Adipocyte (in vitro differentiated cells): ENCODE measurements at places on chromosomes 3 and 15.

- no peak for DNase-seq
These were observed 17.1 kb upstream of the SLC30A4 start for GRCh38 chr15:45539680-45540079.

DNA sequence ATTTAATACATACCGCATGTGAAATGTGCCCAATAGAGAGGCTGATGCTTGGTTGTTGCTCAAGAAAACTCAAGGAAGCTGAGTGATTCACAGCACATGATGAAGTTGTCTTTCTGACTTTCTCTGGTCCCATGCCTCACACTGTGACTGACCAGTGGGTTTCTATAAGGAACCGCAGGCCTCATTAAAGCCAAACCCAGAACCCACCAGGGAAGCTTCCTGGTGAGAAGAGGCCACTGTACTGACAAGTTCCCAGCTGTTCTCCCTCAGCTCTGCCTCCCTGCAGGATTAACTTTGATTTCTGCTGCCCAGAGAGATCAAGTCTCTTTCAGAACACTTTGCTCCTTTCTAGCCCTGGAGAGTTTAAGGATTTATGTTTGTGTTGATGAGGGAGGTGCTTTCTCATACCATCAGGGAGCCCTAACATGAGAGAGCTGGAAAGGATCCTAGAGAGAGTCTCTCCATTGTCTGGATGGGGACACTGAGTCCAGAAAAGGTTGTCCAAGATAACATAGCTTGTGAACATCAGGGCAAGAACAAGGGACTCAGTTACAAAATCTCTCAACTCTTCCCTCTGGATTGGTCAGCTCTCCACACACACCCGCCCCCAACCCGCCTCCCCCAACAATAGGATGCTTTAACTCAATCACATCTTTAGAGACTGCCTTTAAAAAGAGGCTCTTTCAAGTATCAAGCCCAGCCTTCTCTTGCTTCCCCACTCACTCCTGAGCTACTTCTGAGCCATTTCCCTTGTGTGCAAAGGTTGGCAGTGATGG, 303.2 kb upstream of the TLE3 start:
- DNase-seq: no peak

GRCh38 chr3:113153499-113154107, 57.8 kb upstream of the BOC start:
- peak; percentile 16 for DNase-seq

DNA sequence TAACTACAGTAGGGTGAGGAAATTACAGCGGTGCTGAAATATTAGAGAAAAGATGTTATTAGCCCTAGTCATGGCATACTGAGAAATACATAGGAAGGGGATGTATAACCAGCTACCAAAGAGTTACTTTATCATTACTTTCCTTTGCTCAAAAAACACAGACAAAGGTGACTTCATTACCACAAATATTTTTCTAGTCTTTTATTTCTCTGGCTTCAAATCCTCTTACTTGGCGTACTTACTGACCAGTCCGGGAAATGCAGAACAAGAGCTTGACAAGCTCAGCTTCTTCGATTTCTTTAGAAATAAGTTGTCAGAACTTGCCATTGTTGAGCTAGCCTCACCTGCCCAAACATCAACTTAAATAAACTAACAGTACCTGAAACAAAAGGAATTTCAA, 142.1 kb upstream of the TMCO5A start:
- no peak for DNase-seq

GRCh38 chr15:67680641-67681040, 138.1 kb downstream of the MAP2K5 start:
- peak; percentile 51 for DNase-seq

DNA sequence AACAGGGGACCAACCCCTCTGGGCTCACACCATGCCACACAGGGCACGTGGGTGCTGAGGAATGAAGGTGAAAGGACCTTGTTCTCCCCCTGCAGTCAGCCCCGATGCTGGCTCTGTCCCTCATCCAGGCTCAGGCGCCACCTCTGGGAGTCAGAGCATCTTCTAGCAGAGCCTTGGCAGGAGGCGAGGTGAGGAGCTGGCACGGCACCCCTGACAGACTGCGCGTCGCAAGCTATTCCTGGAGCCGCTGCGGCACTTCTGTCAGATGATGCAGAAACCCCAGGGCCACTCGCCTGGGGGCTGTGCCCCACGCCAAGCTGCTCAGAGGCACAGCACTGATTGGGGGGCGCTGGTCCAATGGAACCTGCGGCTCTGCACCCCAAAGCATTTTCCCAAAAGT, 62.0 kb downstream of the MGLL start:
- DNase-seq: no peak

DNA sequence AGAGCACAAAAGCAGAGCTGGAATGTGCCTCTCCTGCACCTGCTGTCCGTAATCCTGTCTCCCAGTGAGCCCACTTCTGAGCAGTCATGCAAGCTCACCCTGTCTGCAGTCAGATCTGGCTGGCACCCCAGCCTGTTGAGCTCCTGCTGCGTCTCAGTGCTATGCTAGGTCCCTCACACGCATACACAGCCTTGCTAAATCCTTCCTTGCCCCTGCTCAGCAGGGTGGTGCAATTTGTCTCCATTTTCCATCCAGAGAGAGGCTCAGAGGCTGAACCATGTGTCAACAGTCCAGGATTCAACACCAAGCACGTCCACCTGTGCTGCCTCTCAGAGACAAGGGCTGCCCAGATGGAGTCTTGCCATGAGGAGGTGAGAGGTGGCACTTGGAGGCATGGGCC, 11.0 kb downstream of the POMGNT2 start:
- no peak for DNase-seq

GRCh38 chr3:29475854-29476253, 195.0 kb downstream of the RBMS3 start:
- no peak for DNase-seq

DNA sequence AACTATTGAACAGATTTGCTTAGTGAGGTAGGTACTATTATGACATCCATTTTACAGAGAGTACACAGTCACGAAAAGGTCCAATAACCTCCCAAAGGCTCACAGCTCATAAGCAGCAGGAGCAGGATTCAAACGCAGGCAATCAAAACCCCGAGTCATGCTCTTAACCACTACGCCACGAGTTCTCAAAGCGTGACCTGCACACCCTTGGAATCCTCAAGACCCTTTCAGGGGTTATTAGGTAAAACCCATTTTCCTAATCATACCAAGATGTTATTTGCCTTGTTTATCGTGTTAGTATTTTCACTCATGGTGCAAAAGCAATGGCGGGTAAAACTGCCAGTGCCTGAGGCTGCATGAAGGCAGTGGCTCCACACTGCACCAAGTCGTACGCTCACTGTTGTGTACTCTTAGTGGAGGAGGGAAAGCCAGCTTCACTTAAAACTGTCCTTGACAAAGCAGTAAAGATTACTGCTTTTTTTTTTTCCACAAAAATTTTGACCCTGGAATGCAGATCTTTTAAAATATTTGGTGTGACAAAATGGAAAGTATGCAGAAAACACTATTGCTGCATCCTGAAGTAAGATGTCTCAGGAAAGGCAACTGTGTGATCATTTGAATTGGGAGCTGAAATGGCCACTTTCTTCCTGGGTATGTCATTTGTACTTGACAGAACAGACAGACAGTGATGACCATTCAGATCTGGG, 96.1 kb downstream of the IGF2BP2 start:
- peak; percentile 69 for DNase-seq

DNA sequence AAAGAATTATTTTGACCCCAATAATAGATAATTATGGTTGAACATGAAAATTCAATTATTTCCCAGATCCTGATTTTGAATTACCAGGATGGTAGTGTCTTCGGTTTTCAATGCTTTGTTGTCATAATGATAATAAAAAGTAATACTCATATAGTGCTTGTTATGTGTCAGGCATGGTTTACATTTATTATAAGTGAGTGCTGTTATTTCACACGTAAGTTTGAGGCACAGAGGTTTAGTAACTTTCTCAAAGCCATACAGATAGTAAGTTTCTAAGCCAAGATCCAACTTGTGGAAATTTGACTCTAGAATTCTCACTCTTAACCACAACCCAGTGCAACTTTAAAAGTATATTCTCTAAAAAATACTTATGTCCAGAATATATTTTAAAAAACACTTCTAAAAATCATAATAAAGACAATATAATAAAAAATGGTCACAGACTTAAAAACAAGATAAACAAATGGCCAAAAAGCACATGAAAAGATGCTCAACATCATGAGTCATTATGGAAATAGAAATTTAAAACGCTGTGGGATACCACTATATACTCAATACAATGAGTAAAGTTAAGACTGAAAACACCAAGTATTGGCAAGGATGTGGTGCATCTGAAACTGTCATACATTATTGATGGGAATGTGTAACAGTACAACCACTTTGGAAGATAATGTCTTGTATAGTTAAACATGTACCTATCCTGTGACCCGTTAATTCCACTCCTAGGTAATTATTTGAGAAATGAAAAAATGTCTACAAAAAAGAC, 45.2 kb downstream of the SPRED1 start:
- no peak for DNase-seq

DNA sequence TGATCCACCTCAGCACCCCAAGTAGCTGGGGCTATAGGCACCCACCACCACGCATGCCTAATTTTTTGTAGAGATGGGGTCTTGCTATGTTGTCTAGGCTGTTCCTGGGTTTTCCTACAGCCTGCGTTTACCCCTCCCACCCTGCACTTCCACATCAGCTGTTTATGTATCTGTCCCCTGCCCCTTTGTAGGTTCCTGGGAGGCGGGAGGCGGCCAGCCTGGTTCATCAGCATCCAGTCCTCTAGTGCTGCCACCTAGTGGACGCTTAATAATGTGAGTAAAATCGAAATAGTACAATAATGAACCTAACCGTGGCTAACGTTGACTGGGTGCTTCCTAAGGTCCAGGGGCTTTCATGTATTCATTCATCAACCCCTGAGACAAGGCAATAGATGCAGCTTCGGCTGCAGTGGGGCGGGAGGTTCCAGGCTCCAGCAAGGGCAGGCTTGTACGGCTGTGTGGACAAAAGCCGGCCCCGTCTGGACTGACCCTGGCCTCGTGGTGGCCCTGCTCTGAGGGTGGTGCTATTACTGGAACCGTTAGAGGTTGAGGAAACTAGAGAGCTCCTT, 1.2 kb upstream of the LCTL start:
- DNase-seq: peak; percentile 88

GRCh38 chr3:4310971-4311370, 7.8 kb downstream of the SETMAR start:
- DNase-seq: no peak

GRCh38 chr3:111858642-111859041, 423 bp upstream of the PHLDB2 start:
- DNase-seq: no peak

DNA sequence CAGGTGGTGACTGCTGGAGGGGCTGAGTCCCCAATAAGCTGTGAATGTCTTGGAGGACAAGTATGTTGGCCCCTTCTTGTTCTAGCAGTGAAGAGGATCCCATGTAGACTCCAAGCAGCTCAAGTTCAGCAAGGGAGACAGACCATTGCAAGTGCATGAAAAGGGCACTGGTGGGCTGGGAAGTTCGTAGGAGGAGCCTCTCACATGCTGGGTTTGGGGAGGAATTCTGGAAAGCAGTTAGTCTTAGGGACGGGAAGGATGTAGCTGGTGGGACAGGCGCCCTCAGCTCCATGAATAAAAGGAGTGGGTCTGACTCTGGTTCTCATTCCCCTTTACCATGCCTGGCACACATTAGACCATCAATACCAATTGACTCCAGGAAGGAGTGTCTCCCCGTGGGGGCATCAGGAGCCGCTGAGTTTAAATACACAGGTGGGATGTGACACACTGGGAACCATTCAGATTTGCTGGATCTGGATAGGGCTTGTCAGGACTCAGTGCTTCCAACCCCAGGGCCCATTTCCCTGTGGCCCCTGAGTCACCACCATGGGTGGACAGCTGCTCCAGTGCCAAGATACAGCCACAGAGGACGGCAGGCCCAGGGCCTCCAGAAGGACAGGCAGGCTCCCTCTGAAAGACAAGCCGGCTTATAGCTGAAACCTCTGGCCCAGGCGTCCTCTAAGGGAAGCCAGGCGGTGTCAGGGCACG, 552 bp upstream of the XYLB start:
- no peak for DNase-seq

- peak; percentile 23 for DNase-seq
These were observed 227.6 kb downstream of the KLF13 start for GRCh38 chr15:31554261-31554660.

DNA sequence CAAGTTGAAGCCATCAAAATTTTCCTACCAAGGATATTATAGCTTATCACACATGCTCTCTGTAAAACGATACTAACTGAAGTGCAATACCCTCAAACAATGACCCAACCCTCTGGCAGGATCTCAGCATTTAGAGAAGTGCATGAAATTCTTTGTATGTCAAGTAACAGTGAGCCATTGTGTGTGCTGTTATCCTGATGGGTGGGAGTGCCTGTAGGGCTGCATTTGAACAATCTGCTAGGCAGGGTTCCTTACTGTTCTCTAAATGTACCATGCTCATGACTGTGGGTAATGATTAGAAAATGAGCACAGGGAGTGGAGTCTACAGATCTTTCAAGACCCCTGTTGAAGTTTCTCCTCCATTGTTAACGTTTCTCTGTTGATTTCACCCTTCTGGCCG, 398.1 kb downstream of the NSUN3 start:
- no peak for DNase-seq

DNA sequence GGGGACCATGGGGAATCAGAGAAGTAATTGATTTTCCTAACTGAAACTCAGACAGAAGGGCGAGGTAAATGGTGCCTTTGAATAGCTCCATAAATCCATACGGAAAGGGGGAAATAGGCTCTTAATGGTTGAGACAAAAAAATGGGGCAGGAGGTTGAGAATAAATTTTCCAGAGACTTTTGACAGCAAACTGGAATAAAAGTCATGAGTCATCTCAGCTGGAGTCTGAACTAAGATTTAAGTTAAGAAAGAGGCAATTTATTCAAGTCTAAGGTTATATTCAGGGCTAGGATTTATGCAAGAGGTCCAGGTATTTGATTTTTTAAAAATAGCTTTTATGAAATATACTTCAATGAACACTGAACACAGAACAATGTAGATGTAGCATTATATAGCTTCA, 238.7 kb upstream of the RORA start:
- no peak for DNase-seq

GRCh38 chr3:39208463-39209055, 16.2 kb upstream of the XIRP1 start:
- peak; percentile 72 for DNase-seq

GRCh38 chr3:182937293-182938051, 42.9 kb downstream of the DCUN1D1 start:
- no peak for DNase-seq

DNA sequence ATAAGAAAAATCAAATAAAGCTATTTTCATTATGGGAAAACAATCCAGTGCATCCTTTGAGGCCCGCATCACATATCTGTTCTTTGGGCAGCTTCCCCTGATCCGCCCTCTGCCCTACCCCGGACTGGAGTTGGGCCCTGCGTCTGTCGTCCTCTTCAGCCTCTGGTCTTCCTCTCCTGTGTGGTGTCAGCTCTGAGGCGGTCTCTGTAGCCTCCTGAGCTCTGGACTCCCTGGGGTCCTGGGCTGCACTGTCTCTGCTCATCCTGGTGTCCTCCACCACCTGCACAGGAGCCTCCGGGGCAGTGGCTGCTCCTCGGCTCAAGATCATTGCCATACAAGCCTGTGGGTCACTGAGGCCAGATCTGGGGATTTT, 7.4 kb upstream of the SNX22 start:
- no peak for DNase-seq

GRCh38 chr3:4232798-4233197, 70.4 kb upstream of the SETMAR start:
- no peak for DNase-seq
